ENCODE measurements at places on chromosomes 5 and 9. TPM values are rescaled to one million over a fixed set of nuclear protein-coding genes. Genes with fewer than 3 reads are reported as not detected.
A peak's percentile ranks its signal among the peaks of the same experiment; 100 is the strongest.

PCDHB7 gene
- total RNA-seq: 2.6 TPM

- DNase-seq: peak; percentile 68
These were observed 2.1 kb upstream of the TPM2 start for GRCh38 chr9:35691757-35692301.

DNA sequence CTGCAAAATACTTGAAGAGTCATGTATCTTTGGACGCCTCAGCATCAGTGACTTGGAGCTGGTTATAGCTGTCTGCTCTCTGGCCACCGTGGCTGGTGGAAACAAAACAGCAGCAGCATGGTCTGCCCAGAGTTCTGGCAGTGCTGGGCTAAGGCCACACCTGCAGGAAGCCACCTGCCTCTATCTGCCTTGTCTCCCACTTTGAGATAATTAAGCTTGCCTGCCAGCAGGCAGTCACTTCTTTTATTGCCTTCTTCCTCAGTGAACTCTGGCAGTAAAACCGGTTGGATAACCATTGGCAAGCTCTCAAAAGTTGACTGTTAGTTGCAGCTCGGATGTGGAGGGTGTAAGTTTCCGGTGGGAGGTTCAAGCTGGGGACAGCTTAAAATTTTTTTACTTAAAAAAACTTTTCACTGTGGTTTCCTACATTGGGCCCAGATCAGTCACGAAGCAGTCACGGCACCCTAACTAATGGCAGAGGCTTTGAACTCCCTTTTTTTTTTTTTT is 4.9 kb downstream of the SMIM3 start:
- peak; percentile 82 for DNase-seq

C9 gene
- total RNA-seq: 0.19 TPM

DNA sequence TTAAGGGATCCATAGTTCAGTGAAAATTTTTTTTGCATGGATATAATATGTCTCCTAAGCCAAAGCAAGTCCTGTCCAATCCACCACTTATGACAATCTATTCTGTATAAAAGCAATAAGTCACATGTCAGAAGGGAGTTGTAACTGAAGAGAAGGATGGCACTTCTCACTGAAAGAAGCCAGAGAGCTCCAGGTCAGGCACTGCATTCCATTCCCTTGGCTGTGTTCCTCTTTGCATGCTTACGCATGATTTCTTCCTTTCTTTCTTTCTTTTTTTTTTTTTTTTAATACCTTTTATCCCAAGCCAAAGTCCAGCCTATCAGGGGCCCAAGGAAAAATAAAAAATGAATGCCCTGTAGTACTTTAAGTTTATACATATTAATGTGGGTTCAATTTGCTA is 39.8 kb downstream of the MAMDC2 start:
- no peak for DNase-seq

GRCh38 chr5:68460147-68460798 is 244.7 kb downstream of the PIK3R1 start:
- no peak for DNase-seq

FOXD4L6 gene
- not detected for total RNA-seq
